Neural progenitor cell (in vitro differentiated cells): ENCODE measurements at places on chromosomes 16 and 17. TPM values are rescaled to one million over a fixed set of nuclear protein-coding genes. Genes with fewer than 3 reads are reported as not detected.

DNA sequence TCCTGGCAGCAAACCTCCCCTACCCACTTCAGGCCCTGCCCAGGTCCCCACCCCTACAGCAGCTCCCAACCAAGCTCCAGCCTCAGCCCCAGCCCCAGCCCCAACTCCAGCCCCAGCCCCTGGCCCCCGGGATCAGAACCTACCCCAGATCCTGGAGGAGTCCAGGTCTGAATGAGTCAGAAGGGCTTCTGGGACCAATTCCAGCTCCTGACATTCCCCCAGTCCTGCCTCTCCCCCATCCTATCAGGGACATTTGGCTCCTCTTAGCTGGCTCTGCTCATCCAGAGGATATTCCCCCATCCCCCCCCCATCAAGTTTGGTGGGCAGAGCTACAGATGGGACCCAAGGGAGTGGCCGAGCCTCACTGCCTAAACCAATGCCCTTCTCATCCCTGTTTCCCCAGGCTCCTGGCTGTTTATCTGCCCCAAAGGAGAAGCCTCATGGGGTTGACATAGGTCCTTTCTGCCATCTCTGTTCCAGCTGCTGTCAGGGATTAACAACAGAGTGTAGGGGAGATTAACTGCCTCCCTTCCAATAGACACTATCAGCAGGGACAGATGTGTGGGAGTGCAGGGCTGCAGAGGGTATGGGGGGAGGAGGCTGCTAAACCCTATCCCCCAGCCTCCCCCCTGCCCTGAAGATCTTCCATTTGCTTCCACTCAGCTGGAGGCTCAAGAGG, 16.5 kb downstream of the CNTNAP1 start:
- peak overlapping the region; percentile 71 for H3K27ac ChIP-seq
- no peaks in the 10 kb centered on the region for H3K27me3 ChIP-seq
- H3K4me3 ChIP-seq = no peak overlapping the region
- peaks cover 26% of the 10 kb centered on the region for H3K4me1 ChIP-seq
- H3K36me3 ChIP-seq = peaks cover 4% of the 10 kb centered on the region

GRCh38 chr17:77613627-77614026, 344.9 kb upstream of the TNRC6C start:
- peaks cover 5% of the 10 kb centered on the region for H3K4me1 ChIP-seq
- no peaks in the 10 kb centered on the region for H3K27me3 ChIP-seq
- no peak overlapping the region for H3K4me3 ChIP-seq

- H3K27me3 ChIP-seq = no peaks in the 10 kb centered on the region
- H3K4me3 ChIP-seq = peak overlapping the region; percentile 97
- no peak for DNase-seq
- peaks cover 7% of the 10 kb centered on the region for H3K4me1 ChIP-seq
- peaks cover 26% of the 10 kb centered on the region for H3K36me3 ChIP-seq
Observed at GRCh38 chr16:20740007-20740883, 1.4 kb downstream of the THUMPD1 start.

- H3K4me1 ChIP-seq = peaks cover 31% of the 10 kb centered on the region
- no peak for DNase-seq
- H3K27me3 ChIP-seq = no peaks in the 10 kb centered on the region
- no peak overlapping the region for H3K27ac ChIP-seq
- H3K36me3 ChIP-seq = no peaks in the 10 kb centered on the region
Observed at GRCh38 chr17:50831471-50831928, 3.9 kb upstream of the WFIKKN2 start.

DNA sequence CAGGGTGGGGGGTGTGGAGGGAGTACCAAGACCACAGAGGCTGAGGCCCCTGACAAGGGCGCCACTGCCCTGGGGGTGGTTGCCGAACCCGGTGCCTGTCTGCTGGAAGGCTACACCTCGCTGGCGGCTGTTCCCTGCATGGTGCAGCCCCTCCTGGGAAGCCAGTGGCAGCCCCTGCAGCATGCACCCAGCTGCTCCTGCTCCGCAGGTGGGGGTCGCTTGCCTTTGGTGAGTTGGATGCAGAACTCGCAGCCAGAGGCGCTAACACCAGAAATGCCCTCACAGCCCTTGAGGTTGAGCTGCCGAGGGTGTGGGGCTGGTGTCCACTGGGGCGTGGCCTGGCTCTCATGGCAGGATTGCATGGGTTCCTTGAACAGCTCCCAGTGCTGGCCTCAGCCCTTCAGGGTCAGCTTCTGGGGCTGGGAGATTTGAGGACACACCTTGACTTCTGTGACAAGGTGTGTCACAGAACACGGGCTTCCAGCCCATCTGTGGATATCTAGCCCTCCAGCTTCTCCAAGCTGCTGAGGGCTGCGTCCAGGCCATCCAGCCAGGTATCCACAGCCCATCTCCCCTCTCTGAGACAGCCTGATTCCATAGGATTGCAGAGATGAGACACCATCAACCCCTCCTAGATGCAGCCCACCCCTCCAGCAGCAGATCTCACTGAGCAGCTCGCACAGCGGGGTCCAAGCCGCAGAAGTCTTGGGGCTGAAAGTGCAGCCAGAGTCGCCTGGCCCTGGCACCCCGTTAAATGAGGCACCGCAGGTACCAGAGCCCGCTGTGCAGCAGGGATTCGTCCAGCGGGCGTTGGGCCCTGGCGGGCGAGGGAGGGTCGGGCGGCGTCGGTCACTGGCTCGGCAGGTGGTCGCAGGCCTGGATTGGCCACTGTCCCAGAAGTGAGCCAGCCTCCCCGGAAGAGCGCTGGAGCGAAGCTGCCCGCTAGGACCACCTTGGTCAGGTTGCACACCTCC, 586.3 kb downstream of the KCNJ18 start:
- H3K4me3 ChIP-seq = no peak overlapping the region
- no peak for DNase-seq
- H3K27me3 ChIP-seq = no peaks in the 10 kb centered on the region
- no peaks in the 10 kb centered on the region for H3K4me1 ChIP-seq

DNA sequence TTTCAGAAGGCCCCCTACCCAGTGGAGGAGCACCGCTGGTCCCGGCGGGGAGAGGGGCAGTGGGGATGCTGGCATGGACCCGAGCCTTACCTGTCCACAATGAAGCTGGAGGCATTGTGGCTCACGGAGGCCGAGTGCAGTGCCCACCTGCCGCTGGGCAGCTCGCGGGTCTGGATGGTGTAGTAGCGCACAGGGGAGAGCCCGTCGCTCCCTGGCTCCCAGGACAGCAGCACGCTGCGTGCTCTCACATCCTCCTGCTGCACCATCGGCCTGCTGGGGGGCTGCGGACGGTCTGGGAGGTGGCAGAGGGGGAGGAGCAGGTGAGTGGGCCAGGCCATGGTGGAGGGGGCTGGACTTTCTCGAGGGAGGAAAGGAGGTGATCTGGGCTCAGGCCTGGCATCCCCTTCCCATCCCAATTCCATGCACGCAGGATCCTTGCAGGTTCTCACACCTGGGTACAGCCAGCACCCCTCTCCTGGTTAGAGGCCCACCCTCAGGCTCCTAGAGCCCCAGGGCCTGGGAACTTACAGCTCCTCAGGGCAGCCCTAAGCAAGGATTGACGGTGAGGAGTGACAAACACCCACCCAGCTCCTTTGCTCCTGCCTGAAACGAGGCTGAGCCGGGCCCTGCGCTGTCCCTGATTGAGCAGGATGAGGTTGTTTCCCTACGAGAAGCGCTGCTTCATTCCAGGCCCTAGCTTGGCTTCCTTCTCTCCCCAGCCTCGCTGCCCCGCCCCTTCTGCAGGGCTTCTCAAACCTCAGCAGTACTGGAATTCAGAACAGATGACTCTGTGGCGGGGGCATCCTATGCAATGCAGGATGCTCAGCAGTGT, 76.2 kb upstream of the CDC42EP4 start:
- DNase-seq = no peak
- H3K27me3 ChIP-seq = no peaks in the 10 kb centered on the region
- no peak overlapping the region for H3K4me3 ChIP-seq
- no peaks in the 10 kb centered on the region for H3K36me3 ChIP-seq

- no peak overlapping the region for H3K27ac ChIP-seq
- no peaks in the 10 kb centered on the region for H3K27me3 ChIP-seq
- no peaks in the 10 kb centered on the region for H3K4me1 ChIP-seq
- no peak for DNase-seq
- no peak overlapping the region for H3K4me3 ChIP-seq
Observed at GRCh38 chr17:76484228-76484725, 16.9 kb downstream of the AANAT start.

DNA sequence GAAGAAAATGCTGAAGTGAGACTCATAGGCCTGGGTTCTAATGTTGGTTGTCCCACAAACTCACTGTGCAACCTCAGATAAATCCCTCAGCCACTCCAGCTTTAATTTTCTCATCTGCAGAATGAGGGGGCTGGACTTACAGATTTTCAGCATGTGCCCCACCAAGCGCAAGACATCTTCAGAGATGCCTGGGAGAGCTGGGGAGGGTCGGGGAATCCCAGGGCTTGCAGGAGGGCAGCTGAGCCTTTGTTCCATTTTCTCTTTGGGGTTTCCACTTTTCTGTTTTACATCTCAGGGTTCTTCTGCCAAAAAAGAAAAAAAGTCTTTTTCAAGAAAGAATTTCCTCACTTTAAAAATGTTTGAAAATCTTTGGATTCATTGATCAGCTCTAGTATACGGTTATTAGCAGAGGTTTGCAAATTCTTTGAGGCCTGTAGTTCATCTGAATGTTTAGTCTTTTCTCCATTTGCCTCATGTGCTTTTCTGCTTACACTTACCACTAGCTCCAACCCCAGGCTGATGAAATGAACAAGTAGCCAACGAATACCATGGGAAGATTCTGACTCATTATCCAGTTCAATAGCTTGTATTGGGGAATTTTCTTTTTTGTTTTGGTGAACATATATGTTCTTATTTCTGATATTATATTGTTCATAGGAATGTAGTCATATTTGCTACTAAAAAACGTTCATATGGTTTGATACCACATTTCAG, 56.4 kb downstream of the CHD9 start:
- DNase-seq = no peak
- H3K4me3 ChIP-seq = no peak overlapping the region
- no peaks in the 10 kb centered on the region for H3K36me3 ChIP-seq
- H3K27ac ChIP-seq = no peak overlapping the region
- peaks cover 10% of the 10 kb centered on the region for H3K4me1 ChIP-seq
- no peaks in the 10 kb centered on the region for H3K27me3 ChIP-seq

DNA sequence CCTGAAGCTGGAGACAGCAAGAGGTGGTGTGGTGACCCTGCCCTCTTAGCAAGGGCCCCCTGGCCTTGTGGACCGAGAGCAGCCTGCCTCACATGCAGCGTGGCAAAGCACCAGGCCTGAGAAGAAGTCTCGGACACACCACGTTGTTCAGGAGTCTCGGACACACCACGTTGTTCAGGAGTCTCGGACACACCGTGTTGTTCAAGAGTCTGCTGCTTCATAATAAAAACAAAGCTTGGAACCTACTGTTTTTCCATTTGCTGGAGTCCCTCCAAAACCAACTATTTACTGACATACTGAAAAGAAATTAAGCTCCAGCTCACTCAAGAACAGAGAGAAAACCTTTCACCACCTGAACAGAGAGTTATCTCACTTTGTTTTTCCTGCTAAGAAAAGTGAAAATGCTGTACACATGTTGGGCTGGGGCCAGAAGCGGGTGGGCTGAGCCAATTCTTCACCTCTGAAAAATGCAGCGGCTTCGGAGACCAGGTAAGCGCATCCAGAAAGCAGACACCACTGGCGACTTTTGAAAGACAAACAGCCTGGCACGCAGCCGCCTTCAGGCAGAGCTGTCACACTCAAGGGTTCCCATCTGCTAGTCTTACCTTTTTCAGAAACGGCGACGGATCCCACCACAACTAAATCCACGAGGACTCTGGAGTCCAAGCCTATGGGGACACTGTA, 8.9 kb downstream of the MTHFSD start:
- H3K27me3 ChIP-seq = no peaks in the 10 kb centered on the region
- no peaks in the 10 kb centered on the region for H3K36me3 ChIP-seq
- no peaks in the 10 kb centered on the region for H3K4me1 ChIP-seq
- no peak overlapping the region for H3K27ac ChIP-seq
- no peak overlapping the region for H3K4me3 ChIP-seq
- no peak for DNase-seq

- H3K27me3 ChIP-seq = peaks cover 20% of the 10 kb centered on the region
- no peak overlapping the region for H3K4me3 ChIP-seq
- H3K27ac ChIP-seq = no peak overlapping the region
- no peaks in the 10 kb centered on the region for H3K36me3 ChIP-seq
Observed at GRCh38 chr17:76510831-76511244, 9.6 kb upstream of the RHBDF2 start.

GRCh38 chr16:53714205-53715022, 10.5 kb downstream of the FTO start:
- H3K4me1 ChIP-seq = peaks cover 21% of the 10 kb centered on the region
- no peaks in the 10 kb centered on the region for H3K27me3 ChIP-seq
- H3K36me3 ChIP-seq = no peaks in the 10 kb centered on the region
- peak; percentile 28 for DNase-seq
- H3K4me3 ChIP-seq = no peak overlapping the region
- H3K27ac ChIP-seq = no peak overlapping the region

DNA sequence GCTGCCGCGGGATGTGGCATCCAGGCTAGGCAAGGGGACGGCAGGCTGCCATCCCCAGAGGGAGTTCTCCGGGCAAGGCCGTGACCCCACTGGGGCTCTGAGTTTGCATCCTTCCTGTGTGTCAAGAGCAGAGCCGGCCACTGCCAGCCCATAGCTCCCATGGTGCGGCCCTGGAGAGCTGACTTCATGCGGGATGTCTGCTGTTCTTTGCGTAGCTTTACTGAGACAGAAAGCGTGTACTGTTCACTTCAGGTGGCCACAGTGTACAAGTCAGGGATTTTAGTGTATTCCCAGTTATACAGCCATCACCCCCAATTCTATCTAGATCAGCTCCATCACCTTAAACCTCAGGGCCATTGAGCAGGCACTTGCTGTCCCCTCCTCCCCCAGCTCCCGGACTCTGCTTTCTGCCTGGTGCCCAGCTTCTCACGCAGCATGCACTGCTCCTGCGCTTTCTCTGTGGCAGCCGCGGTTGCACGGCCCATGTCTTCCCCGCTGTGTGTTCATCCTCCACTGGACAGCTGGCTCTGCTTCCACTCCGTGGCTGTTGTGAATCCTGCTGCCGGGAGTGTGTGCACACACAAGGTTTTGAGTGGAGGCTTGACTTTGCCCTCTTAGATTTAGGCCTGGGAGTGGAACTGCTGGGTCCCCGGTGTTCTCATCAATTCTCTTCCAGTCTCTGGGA, 71.2 kb downstream of the KLHDC4 start:
- no peaks in the 10 kb centered on the region for H3K4me1 ChIP-seq
- no peaks in the 10 kb centered on the region for H3K36me3 ChIP-seq
- DNase-seq = no peak
- H3K27me3 ChIP-seq = no peaks in the 10 kb centered on the region
- no peak overlapping the region for H3K4me3 ChIP-seq
- H3K27ac ChIP-seq = no peak overlapping the region

LGALS3BP gene
- 17.5 and 64.3 TPM in 2 replicates for total RNA-seq

TMEM92 gene
- 1.8 and 4.4 TPM in 2 replicates for total RNA-seq

CACNA1G gene
- 1.6 and 4.9 TPM in 2 replicates for total RNA-seq

CES3 gene
- 5.7 and 13.4 TPM in 2 replicates for total RNA-seq

TBX2 gene
- total RNA-seq = not detected in 2 replicates

CLEC19A gene
- 1.9 and 8.2 TPM in 2 replicates for total RNA-seq

APOBR gene
- total RNA-seq = 0.15 TPM in 1 of 2 replicates, not detected in the other

HCRT gene
- not detected in 2 replicates for total RNA-seq

SCN4A gene
- 1.8 and 4.2 TPM in 2 replicates for total RNA-seq
